ENCODE measurements at places on chromosomes 5 and 9. TPM values are rescaled to one million over a fixed set of nuclear protein-coding genes. Genes with fewer than 3 reads are reported as not detected.
A peak's percentile ranks its signal among the peaks of the same experiment; 100 is the strongest.

DNA sequence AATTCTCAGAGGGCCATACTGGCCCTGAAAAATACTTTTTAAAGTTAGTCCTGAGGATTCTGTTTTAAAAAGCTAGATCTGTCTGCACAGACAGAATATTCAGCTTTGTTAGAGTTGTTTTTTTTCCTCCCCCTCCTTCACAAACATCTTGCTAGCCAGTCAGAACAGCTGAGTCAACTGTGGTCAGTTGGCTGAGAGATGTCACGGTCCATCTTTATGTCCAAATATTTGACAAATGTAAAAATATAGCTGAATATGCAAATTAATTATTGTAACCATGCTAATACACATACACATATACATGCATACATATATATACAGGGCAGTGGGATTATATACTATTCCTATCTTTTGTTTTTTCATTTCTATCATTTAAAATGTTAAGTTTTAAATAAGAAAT, 33.9 kb downstream of the UNC13B start:
- DNase-seq, result peak; percentile 6

NIPSNAP3A gene
- total RNA-seq, result 69.3 TPM

NSMF gene
- total RNA-seq, result 12.0 TPM

STC2 gene
- 41.0 TPM for total RNA-seq

DNA sequence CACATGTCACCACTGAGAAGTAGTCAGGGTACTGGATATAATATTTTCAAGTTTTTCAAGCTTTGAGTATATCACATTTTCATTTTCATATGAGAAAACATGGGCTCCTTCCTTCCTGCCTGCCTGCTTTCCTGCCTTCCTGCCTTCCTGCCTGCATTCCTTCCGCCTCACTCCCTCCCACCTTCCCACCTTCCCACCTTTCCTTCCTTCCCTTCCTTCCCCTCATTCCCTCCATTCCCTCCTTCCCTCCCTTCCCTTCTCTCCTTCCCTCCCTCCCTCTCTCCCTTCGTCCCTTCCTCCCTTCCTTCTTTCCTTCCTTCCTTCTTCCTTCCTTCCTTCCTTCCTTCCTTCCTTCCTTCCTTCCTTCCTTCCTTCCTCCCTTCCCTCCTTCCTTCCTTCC, 175.3 kb downstream of the HMHB1 start:
- no peak for DNase-seq

GRCh38 chr5:178560911-178561310, 29.3 kb downstream of the COL23A1 start:
- no peak for DNase-seq

- DNase-seq, result no peak
Observed at GRCh38 chr5:346229-346935, 24.9 kb downstream of the AHRR start.

PDZD2 gene
- 14.2 TPM for total RNA-seq

PCDHB14 gene
- total RNA-seq, result 3.5 TPM

GRCh38 chr9:973295-973834, 3.1 kb upstream of the DMRT3 start:
- DNase-seq, result no peak

- DNase-seq, result no peak
Observed at GRCh38 chr5:102991802-102992201, 128.1 kb downstream of the GIN1 start.

ARL14EPL gene
- total RNA-seq, result not detected

DNA sequence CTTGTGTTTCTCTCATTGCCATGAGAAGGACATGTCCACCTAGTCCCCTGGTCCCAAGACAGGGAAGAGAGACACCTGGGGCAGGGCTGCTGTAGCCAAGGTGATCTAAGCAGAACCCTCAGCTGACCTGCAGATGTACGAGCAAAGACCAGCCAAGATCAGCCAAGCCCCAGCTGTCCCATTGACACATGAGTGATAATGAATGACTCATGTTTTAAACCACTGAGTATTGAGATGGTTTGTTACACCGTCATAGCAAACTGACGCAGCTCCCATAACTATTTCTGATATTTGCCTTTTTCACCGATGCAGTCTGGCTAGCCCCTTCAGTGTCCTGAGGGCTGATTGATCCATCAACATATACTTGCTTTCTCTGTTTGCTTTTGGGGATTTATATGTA, 6.7 kb downstream of the OR1K1 start:
- no peak for DNase-seq

DNA sequence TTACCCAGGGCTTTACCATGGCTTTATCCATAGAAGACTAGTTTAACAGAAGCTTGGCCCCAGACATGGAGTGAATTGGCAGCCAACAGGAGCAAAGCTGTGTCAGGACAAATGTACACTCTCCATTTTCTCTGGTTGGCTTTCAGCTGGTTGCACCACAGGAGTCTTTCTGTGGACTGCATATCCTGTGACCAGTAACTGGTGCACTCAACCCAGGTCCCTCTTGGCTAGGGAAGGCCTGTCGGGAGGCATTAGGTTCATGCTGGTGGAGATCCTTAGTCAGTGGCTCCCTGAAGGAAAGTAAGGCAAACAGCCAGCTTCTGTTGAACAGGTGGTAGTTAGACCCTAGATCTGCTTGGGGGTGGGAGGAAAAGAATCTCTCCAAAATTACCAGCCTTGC, 146.9 kb upstream of the TLX3 start:
- DNase-seq, result no peak

- no peak for DNase-seq
Observed at GRCh38 chr5:3051400-3051799, 299.9 kb upstream of the IRX2 start.

DNA sequence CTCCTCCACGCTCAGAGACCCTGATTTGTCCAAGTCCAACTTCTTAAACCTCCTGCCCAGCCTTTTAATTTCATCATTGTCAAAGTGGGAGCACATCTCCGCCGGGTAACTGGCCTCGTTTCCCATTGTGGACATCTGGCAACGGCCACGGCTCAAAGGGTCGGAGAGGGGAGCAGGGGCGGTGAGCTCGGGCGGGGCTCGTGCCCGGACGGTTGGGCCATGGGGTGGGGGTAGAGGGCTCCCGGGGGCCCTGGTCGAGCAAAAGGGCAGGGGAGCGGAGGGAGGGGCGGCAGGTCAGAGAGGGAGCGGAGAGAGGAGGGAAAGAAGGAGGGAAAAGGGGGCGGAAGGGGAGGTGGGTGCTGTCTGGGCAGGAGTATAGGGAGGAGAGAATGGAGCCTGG, at the start of gene PPP3R2:
TSS of gene PPP3R2 (minus strand) at position 174 of the 400 bp plus-strand sequence. CDS start at position 126, 48 bp downstream.
- DNase-seq, result no peak

CTSV gene
- 9.4 TPM for total RNA-seq

AQP3 gene
- 4.4 TPM for total RNA-seq

All from renal cortical epithelial cell (primary cell).